GM12864 (cell line): ENCODE measurements at places on chromosomes 5 and 9.

- DNase-seq: no peak
These were observed 19.7 kb downstream of the MAPKAP1 start for GRCh38 chr9:125687163-125687863.

DNA sequence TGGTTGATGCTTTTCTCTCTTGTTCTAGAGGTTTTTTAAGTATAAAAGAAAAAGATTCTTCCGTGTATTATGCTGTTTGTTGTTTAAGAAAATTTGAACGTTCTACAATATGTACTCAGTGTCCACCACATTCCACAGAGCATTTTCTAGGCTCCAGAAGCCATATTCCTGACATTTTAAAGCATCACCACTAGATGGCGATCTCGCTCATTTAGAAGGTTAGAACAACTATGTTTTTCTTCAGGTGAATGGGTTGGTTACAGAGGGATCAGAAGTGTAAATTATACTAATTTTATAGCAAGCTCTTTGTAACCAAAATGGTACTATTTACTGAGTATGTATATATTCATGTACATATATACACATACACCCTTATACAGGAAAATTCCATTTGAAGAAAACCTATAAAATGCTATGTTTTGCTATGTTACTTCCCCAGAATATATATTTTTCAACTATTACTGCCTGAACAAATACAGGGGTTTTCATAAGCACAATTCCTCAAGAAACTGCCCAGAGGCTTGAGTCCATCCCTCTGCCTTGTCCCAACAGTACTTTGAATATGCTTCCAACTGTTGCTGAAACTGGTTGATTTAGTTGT, 284.3 kb downstream of the CCDC171 start:
- DNase-seq: peak; percentile 3

DNA sequence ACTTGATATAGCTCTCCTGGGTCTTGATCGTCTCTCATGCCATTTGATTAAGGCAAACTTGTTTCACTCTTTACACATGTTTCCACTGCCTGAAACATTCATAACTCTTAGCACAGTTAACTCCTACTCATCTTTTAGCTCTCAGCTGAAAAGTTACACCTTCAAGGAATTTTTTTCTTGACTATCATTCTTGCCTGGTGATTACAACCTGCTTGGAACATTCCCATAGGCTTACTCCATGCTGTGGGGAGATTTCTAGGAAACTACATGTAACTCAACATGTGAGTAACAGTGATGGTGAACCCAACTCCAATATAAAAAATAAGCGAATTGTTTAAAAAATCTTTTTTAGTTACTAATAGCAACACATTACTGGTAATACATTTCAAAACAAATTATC, 224.1 kb upstream of the MPDZ start:
- no peak for DNase-seq

GRCh38 chr5:38556088-38556598, 303 bp downstream of the LIFR start:
- DNase-seq: no peak

- DNase-seq: no peak
These were observed 43.8 kb downstream of the STOM start for GRCh38 chr9:121326130-121326838.

DNA sequence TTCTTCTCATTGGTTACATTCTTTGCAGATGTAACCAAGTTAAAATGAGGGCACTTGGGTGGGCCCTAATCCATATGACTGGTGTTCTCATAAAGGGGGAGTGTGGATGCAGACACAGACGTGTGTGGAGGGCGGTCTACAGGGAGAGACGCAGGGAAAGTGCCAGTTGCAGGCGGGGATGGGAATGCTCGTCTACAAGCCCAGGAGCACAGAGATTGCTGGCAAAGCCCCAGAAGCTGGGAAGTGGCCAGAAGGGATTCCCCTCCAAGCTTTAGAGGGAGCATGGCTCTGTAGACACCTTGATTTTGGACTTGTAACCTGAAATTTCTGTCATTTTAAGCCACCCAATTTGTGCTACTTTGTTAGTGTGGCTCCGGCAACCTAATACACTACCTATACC, 96.8 kb upstream of the CTSL start:
- no peak for DNase-seq

- DNase-seq: no peak
These were observed 389.7 kb downstream of the RASEF start for GRCh38 chr9:82673201-82673600.

GRCh38 chr9:87678650-87679355, 47.1 kb upstream of the CTSL start:
- DNase-seq: no peak

- no peak for DNase-seq
These were observed 354.6 kb downstream of the BNC2 start for GRCh38 chr9:16515879-16516301.

GRCh38 chr9:21450733-21451394, 10.6 kb downstream of the IFNA1 start:
- no peak for DNase-seq

GRCh38 chr9:107933097-107933496, 443.5 kb upstream of the KLF4 start:
- DNase-seq: no peak

DNA sequence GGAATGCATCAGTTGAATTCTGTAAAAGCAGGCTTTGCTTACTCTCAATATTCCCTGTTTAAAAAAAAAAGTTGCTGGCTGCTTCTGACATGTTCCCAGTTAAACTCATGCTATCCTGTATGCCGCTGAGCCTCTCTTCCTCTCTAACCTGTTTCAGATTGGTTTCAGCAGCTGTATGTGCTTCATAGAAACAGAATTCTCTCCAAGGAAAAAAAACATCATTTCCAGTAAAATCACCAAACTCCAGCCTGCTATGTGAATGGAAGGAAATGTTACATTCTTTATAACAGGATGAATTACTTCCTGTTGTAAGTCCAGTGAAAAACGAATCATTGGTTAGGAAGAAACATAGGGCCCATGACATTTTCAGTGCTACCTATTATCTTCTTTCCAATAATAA, 25.7 kb upstream of the KCNV2 start:
- DNase-seq: no peak

- DNase-seq: no peak
These were observed 51.0 kb upstream of the OR2K2 start for GRCh38 chr9:111381006-111381405.

DNA sequence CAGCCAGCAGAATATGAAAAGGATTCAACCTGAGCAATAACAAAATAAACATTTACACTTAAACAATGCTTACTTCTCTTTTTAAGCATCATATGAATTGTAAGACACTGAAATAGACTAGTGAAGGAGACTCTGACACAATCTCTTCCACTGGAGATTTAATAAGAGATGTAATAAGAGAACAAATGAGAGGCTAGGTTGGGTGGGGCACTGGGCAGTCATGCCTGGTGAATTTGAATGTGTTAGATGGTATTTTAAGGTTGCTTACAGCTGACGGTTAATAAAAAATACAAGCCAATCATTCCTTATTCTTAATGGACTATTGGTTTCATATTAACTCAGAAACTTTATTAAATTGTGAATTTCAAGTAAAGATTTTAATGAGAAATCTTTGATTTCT, 105.9 kb upstream of the TARS1 start:
- no peak for DNase-seq

DNA sequence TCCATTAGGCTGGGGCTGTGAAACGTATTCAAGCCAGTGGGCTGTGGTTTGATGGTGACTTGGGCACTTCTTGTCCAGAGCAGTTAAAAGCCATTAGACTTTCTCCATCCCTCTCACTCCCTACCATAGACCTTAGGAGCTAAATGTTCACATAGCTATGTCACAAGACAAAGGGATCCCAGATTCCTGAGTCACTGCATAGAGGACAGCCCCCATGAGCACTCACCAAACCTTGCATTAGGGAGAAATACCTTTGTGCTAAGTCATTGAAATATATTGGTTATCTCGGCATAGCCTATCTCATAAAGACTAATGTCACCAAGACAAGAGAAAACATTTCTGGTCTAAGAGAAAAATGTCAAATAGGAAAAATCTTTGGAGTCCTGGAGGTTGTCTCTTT, 104.3 kb downstream of the TRPM6 start:
- no peak for DNase-seq

DNA sequence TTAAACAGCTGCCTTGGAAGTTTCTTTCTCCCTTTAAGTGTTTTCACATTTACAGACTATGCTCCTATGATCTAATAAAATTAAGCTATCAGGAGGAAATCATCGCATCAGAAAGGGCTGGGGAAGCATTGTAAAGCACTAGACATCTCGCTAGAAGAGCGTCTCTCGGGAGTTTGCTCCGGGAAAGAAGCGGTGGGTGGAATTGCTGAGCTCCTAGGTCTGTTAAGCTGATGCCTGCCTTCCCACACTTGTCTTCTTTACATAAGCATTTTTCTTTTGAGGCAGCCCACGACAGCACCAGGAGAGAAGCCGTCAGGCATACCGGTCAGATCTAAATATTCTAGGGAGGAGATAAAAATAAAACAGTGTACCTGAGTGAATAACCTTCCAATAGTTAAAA, 541.7 kb upstream of the TUSC1 start:
- DNase-seq: no peak

- DNase-seq: no peak
These were observed 662.1 kb downstream of the TLE4 start for GRCh38 chr9:80233906-80234305.

GRCh38 chr9:100443781-100444768, 17.1 kb downstream of the MSANTD3 start:
- no peak for DNase-seq

GRCh38 chr9:129495620-129496472, 125.1 kb downstream of the C9orf50 start:
- DNase-seq: no peak

GRCh38 chr9:77808751-77809081, 160.6 kb upstream of the GNA14 start:
- DNase-seq: no peak

GRCh38 chr5:160269017-160269416, 39.7 kb downstream of the FABP6 start:
- DNase-seq: no peak

DNA sequence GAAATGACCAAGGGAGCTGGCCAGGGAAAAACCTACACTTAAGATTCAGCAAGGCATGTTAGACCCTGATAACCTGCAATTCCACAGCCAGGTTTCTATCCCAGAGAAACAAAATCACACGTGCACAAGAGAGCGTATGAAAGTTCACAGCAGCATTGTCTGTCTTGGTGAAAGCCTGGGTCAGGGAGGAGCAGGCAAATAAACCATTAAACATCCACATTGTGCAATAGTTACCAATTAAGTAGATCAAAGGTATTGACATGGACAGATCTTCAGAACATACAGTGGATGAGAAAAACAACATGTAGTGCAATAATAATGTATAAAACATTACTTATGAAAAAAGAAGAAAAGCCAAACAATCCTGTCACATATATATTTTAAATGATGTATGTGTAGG, 15.9 kb upstream of the GPX3 start:
- DNase-seq: no peak

DNA sequence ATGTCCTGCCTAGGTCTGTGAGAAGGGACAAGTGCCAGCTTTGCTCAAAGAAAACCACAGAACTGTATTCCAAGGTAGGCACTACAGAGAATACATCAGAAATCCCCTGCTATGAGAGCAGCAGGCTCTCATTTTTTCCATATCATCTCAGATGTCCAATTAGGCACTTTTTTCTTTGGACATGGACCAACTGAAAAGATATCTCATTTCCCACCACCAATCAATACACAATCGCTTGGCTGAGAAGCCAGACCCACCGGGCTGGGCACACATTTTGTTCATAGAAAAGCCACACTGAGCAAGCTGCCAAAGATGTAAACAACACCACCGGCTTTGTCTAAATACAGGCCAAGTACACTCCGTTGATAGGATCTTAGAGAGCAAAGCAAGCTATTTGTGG, 25.9 kb downstream of the STOM start:
- DNase-seq: no peak

DNA sequence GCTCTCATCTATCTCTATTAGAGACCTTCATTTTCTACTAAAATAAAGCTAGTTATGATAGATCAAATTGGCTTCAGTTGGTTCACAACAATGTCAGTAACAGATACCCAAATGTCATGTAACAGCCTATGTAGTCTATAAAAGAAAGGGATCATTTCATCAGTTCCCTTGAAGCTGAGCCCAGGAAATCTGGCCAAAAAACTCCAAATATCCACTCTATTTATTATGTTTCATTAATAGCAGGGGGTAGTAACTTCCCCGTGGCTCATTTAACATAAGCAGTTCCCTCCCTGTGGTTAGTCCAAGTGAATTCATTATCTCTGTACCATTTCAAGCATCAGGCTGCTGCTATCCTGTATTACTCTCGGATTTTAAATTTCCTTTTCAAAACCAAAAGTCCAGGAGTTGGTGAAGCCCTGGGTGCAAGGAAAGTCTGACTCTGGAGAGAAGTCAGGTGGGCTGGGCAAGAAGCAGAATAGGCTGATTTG, 66.0 kb downstream of the SH3PXD2B start:
- DNase-seq: no peak

GRCh38 chr5:80109646-80110478, 74.7 kb downstream of the THBS4 start:
- DNase-seq: no peak

- DNase-seq: no peak
These were observed 23.9 kb downstream of the TPPP start for GRCh38 chr5:669111-669841.

GRCh38 chr5:68225188-68225910, 9.8 kb downstream of the PIK3R1 start:
- DNase-seq: no peak

GRCh38 chr5:24788829-24789514, 144.2 kb upstream of the CDH10 start:
- DNase-seq: no peak

DNA sequence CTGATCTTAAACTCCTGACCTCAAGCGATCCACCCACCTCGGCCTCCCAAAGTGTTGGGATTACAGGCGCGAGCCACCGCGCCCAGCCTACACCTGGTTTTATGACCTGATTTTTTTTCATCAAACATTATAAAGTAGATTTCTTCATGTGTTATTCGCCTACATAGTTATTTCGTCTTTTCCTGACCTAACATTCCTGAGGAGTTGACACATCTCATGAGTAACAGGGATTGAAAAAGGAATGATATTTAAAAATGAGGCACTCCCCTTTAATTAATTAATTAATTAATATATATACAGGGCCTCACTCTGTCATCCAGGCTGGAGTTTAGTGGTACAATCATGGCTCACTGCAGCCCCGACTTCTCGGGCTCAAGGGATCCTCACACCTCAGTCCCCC, 20.2 kb upstream of the MTMR12 start:
- DNase-seq: no peak

DNA sequence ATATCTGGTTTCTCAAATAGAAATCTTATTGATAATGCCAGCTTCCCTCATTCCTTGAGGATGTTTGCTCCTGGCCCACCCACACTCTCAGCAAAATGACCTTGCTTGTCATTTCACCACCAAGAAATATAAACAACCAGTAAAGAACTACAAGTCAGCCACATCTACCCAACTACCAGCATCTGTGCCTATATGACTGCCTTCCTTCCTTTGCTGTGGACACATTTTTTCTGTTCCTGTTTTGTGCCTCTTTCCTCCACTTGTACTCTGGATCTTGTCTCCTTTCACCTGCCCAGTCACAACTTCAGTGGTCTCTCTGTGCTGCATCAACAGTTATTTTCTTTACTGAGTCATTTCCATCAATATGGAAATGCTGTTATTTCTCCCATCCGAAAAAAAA, 20.3 kb downstream of the KIF2A start:
- DNase-seq: no peak
